ENCODE measurements at places on chromosomes 1 and 21.
A peak's percentile ranks its signal among the peaks of the same experiment; 100 is the strongest.

- DNase-seq, result no peak
Measured at GRCh38 chr1:173333581-173333980, 126.5 kb upstream of the TNFSF4 start.

- no peak for DNase-seq
Measured at GRCh38 chr1:7320661-7321060, 450.4 kb upstream of the VAMP3 start.

- DNase-seq, result no peak
Measured at GRCh38 chr1:118077331-118078045, 107.5 kb downstream of the SPAG17 start.

GRCh38 chr21:35895598-35895997 lies 164.7 kb downstream of the SETD4 start:
- no peak for DNase-seq

- peak; percentile 9 for DNase-seq
Measured at GRCh38 chr1:25990702-25991395, 7.0 kb downstream of the PAFAH2 start.

DNA sequence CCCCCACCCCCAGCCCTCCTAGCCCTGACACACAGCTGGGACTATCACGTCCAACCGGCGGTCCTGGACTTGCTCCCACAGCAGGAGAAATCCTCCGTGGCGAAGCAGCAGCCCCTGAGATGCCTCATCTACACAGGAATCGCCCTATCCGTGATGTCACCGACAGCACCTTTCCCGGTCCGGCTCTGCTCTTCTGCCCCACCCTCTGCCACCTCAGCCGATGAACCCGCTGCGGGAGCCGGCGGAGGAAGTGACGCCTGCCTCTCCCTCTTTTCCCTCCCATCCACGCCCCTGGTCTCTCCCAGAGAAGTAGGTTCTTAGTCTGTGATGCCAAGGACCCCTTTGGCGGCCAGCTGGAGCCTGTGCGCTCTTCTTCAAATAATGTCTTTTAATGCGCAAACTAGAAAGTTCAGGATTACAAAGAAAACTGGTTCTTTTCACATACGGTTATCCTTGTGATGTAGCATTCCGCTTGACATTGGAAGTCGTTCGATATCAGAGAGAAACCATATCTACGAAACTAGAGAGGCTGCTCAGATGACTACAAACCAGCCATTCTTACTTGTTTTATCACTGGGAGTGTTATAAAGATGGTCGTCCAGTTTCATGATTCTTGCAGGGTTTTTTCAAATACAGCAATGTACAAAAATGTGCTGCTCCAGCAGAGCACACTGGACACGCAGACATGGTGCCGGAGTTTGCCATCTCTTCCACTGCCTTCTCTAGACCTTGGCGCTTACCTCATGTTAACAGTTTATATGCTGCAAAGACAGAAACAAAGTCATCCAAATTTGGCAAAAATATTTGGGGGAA lies 120.3 kb downstream of the PPIAL4G start:
- DNase-seq, result no peak

GRCh38 chr21:45209685-45210284 lies 77.9 kb downstream of the POFUT2 start:
- no peak for DNase-seq

GRCh38 chr1:55423376-55423775 lies 208.2 kb upstream of the USP24 start:
- DNase-seq, result no peak

DNA sequence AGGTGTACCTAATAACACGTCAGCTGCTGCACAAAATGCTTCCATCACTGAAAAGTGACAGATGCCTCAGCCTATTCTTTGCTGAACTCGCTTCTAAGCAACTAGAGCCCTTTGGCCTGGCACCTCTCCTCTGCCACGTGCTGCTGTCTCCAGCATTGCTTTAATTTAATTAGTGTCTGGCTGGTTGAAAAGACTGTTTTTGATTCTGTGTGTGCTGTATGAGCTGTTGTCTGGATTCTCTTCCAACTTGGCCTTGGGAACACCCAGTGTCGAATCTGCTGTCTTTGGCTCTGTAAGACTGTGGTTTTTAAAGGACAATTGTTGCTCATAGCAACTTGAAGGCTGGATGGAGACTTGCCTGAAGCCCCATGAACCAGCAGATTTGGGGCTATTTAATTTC lies 109.5 kb downstream of the PSMG1 start:
- DNase-seq, result no peak

DNA sequence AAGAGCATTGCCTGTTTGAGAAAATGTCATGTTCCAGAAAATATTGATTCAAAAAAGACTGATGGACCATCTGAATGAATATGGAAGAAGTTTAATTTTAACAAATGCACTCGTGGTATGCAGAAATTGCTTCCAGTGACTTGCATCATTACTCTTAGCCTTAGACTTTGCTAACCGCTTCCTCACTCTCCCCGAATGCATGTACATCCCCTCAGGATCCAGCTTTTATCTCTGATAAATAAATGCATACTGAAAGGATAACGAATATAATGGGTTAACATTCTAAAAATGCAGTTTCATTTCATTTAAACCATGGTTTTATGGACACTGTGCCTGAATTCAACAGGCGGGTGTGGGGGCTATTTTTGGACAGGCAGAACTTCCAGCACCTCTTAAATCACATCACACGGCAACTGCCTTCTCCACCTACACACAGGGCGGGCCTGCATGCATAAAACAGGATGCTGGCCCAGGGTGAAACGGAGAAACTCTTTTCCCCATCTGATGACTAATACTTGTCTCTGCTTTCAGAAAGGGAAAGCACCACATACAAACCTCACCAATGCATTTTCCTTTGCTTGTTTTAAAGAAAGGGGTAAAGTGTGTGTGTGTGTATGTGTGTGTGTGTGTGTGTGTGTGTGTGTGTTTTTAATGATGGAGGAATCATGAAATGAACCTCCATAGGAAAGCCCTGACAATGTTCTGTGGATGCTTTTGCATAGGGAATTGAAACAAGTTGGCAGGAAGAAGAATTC lies 48.7 kb downstream of the SPAG17 start:
- DNase-seq, result no peak

DNA sequence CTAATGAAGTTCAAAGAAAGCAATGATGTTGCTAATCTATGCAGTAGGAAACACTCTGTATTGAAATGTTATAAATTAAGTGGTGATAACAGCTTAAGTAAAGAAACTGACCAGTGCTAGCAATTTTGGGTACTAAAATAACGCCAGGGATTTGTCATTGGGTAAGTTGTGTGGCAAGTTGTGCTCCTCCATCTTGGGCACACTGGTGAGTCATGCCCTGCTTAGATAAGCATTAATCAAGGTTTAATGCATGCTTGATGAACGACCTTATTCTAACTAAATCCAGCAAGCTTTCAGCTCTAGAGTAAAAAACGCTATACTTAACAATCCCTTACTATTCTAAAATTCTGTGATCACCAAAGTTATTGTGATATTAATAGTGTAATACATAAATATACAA lies 25.2 kb downstream of the VAMP4 start:
- DNase-seq, result no peak

- DNase-seq, result no peak
Measured at GRCh38 chr1:229164836-229165735, 105.8 kb upstream of the RAB4A start.

GRCh38 chr1:157551694-157552693 lies at the start of gene FCRL5:
FCRL5 (minus strand) TSS chr1:157552515; CDS start chr1:157552362, 153 bp downstream.
- no peak for DNase-seq

DNA sequence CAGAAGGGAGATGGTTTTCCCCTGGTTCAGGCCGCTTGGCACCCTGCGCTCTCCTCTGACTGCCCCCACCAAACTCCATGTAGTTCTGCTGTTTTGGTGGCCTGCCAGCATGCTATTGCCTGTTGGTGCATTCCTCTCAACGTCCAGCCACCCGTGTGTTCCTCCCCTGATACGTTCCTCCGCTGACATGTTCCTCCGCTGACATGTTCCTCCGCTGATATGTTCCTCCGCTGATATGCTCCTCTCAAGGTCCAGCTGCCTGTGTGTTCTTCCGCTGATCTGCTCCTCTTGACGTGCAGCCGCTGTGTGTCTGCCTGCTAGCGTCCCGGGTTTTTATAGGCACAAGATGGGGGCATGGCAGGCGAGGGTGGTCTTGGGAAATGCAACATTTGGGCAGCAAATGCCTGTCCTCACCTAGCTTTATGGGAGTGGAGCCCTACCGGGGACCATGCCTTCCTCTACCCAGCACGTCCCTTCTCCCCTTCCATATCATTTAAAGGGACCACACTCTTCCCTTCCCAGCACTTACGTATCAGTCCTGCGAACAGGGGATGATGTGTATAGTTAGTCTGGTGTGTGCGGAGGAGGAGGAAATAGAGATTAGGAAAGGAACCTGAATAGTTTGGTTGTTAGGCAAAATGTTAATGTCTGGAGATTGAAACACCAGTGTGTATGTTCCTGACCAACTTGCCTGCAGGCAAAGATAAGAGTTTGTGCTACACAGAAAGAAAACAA lies 40.6 kb upstream of the PLA2G5 start:
- no peak for DNase-seq

GRCh38 chr1:227929751-227930472 lies 17.8 kb downstream of the WNT9A start:
- no peak for DNase-seq

- DNase-seq, result no peak
Measured at GRCh38 chr1:94025383-94026340, 95.3 kb downstream of the ABCA4 start.

DNA sequence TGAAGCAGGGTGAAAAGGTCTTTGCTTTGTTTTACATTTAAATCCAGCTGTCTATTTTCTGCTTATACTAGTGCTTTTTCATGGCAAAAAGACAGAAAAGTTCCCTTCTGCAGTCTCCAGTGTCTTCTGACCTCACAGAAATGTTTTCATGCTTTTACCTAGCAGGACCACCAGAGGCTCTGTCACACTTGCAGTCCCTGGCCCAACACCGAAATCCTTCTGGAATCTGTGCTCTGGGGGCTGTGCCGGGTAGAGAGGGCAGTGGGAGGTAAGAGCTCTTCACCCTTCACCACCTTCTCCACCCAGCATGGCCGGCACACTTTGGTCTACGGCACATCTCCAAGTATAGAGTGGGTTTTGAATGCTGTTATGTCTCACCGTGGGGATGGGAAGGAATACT lies 20.8 kb downstream of the GNAT2 start:
- no peak for DNase-seq

DNA sequence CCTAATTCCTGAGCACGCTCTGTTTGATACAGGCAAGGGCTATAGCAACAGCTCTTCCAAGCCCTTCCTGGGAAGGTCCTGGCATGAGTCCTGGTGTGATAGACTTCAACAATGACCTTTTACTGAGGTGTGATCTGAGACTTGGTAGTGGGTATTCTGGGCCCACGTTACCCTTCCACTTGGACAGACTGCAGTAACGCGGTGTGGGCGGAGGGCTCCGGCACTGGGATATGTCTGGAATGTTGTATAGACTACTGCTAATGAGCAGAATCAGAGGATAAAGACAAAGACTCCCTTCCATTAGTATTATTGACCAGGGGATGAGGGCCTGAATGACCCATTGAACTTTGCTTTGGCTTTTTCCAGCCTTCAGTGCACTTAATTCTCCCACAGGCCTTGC lies 262.3 kb downstream of the RWDD3 start:
- no peak for DNase-seq

- no peak for DNase-seq
Measured at GRCh38 chr1:87898431-87898830, 569.8 kb downstream of the LMO4 start.

DNA sequence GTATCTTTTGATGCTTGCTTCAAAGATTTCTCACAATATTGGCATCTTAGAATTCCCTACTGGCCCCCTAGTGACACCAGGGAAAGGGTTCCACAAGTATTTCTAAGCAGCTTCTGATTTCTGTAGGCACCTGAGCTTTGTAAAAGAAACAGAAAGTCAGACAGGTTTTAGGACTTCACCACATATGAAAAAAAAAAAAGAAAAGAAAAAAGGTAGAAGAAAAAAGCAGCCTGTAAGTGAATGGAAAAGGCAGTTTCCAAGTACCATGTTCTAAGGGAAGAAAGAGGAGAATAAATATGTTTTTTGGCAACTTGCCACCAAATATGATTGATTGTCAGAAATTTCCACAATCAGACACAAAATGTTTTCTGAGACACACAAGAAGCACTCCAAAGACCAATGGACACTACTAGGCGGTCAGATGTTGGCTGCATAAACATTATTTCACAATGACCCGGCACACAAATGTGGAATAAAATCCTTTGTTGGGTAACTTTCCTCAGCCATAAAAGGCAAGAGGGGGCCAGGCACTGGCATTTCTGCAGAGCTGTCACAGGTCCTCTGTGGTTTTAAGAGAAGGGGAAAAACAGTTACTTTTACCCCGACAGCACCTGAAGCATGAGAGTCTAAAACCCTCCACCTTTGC lies 12.7 kb upstream of the CPLANE2 start:
- no peak for DNase-seq

DNA sequence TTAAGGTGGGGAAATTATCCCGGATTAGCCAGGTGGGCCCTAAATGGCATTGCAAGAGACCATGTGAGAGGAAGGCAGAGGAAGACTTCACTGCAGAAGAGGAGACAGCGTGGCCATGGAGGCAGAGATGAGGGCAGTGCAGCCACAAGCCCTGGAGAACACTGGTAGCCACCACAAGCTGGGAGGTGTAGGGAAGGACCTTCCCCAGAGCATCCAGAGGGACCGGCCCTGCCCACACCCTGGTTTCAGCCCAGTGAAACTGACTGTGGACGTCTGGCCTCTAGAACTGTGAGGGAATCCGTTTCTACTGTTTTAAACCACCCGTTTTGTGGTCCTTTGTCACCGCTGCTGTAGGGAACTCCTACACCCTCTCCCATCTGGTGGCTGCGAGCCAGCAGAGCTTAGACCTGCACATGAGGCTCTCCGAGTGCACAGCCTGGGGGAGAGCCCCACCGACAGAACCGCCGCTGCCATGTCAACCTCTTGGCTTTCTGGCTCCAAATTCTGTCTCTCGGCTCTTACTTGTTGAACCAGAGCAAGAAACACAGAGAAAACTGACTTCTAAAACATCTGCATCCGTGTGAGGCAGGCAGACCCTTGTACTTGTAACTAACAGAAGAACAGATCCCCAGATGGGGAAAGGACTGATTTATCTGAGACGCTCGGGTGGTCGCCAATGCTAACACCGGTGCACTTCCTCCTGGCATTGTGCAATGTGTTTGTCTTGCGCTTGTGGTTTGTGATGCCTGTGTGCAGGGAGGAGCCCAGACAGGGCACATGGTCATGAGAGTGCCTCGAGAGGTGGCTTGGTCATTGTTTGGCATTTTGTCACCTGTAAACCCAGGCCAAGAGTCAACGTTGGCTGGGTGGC lies 90.8 kb upstream of the TMPRSS2 start:
- no peak for DNase-seq

- no peak for DNase-seq
Measured at GRCh38 chr1:167683226-167683625, 38.6 kb upstream of the MPZL1 start.
